ENCODE measurements at places on chromosomes 6 and 20.
A peak's percentile ranks its signal among the peaks of the same experiment; 100 is the strongest.

- DNase-seq, result no peak
These were observed 70.1 kb upstream of the IYD start for GRCh38 chr6:150298676-150299075.

GRCh38 chr20:25054995-25055629 lies 2.8 kb downstream of the ACSS1 start:
- DNase-seq, result no peak

GRCh38 chr6:11753798-11754197 lies 24.8 kb downstream of the ADTRP start:
- no peak for DNase-seq

DNA sequence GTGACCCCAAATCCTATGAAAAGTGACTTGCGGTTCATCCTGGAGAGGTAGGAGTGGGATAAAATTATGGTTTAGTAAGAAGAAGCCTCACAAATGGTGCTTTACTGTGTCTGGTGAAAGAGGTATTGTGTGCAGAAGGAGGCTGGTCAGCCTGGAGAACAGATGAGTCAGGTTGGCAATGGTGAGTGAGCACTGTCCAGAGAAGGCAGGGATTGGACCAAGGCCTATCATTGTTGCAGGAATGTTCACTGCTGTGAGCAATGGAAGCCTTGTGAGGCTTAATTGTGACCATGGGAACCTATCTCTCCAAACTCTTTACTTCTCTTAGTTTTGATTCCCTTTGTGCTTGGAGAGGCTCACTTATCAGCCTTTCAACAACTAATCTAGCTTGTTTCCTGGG lies 89.0 kb upstream of the KCNK16 start:
- no peak for DNase-seq

GRCh38 chr6:31829633-31830283 lies 2.2 kb downstream of the HSPA1B start:
- DNase-seq, result no peak

- DNase-seq, result no peak
These were observed 84.4 kb downstream of the SAMD3 start for GRCh38 chr6:130138116-130138908.

DNA sequence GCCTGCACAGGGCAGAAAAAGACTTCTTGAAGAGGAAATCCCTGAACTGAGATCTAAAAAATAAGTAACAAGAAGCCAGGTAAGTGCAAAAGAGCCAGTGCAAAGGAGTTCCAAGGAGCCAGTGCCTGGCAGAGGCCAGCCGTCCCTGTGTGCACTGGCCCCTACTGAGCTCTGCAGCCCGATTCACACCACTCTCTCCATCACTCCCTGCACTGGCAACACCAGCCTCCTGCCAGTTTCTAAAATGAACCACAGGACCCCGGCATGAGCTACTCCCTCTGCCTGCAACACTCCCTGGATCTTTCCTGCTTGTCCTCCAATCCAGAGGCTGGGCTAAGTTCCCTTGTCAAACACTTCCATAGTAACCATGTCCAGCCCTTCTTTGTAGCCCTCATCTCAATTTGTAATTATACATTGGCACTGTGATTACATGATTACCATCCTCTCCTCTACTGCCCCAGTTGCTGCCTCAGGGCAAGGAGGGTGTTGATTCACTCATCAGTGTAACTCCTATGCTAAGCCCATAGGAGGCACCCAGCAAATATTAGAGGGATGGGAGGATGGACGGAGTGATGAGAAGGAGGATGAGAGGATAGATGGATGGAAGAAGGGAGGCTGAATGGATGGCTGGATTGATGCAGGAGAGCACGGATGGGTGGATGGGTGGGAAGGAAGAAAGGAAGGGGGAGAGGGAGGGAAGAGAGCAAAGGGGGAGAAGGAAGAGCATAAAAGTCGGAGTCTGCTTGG lies 49.3 kb downstream of the SIRPA start:
- no peak for DNase-seq

DNA sequence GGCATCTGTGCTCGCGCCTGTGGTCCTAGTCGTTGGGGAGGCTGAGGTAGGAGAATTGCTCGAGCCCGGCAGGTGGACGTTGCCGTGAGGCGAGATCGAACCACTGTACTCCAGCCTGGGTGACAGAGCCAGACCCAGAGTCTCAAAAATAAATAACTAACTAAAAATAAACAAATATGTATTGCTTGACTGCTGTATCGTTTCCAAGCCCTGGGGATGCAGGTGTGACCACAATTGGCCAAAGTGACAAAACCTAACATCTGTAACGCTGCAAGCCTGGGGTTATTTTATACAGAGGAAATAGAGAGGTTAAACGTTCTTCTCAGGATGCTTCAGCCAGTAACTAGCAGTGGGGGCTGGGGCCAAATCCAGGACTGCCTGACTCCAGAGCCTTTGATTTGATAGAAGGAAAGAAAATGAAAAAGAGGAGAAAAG lies 1.9 kb upstream of the SRSF3 start:
- DNase-seq, result no peak

GRCh38 chr6:112571488-112572270 lies 224.5 kb downstream of the RFPL4B start:
- DNase-seq, result no peak

DNA sequence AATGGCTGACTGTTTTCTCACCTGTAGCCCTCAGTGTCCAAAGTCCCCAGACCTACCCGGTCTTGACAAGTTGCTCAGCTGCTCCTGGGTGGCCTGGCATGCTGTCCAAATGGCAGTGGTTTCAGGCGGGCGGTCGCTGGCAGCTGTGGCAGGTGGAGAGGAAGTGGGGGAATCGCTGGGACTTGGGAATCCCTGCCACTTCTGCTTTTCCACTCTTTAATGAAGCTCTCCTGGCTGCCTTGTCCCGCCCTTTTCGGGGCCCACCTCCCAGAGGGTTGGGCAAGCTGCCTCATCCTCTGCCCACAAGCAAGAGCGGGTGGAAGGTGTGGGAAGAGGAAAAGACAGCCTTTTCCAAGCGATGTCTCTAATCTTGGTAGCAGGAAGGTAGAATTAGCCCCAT lies at the start of gene OCSTAMP:
OCSTAMP (minus strand) TSS at position 194 of the 400 bp plus-strand sequence; CDS start at position 100, 94 bp downstream.
- DNase-seq, result no peak

DNA sequence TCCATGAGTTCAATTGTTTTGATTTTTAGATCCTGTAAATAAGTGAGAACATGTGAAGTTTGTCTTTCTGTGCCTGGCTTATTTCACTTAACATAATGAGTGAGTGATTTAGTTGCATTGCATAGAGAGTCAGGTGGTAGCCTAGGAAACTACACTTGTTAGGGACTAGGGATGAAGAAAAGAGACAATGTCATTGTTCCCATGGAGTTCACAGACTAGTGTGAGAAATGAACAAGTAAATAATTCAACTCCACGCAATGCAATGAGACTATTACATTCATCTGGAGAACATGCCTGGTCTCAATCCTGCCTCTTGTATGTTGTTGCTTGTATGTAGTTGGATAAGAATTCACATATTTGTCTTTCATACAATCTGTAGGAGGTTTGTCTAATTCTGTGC lies 76.3 kb upstream of the B3GAT2 start:
- DNase-seq, result no peak

DNA sequence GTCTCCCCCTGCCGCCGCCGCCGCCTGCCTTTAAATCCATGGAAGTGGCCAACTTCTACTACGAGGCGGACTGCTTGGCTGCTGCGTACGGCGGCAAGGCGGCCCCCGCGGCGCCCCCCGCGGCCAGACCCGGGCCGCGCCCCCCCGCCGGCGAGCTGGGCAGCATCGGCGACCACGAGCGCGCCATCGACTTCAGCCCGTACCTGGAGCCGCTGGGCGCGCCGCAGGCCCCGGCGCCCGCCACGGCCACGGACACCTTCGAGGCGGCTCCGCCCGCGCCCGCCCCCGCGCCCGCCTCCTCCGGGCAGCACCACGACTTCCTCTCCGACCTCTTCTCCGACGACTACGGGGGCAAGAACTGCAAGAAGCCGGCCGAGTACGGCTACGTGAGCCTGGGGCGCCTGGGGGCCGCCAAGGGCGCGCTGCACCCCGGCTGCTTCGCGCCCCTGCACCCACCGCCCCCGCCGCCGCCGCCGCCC lies 474 bp downstream of the CEBPB start:
- DNase-seq, result peak; percentile 58

- no peak for DNase-seq
These were observed 286.8 kb downstream of the HACE1 start for GRCh38 chr6:104572901-104573300.

- no peak for DNase-seq
These were observed 63.5 kb downstream of the TRMT6 start for GRCh38 chr20:5886788-5887187.

DNA sequence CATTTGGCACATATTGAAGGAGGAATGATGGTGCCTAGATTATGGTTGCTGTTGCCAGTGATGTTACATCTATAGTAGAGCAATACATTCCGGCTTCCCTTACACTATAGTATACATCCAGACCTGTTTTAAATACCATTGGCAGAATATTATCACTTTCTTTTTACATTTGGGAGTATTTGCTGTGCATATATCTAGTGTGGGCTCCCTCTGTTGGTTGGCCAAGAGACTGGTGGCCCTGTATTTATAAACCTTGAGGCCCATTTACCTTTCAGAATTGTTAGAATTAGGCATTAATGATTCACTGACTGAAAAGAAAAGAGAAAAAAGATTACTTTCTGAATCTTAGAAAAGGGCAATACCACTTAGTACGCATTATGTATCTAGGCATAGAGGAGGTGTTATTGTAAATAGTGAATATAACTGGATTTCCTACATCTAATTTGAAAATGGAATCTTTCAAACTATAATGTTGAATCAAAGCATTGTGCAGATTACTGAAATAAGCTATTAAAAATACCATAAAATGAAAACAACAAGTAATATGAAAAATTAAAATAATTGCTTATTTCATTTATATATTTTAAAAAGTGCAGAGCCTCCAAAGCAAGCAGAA lies 628.8 kb upstream of the MAN1A1 start:
- no peak for DNase-seq

- DNase-seq, result no peak
These were observed 92.7 kb upstream of the DTNBP1 start for GRCh38 chr6:15755526-15755925.

GRCh38 chr20:51249215-51249614 lies 226.3 kb upstream of the KCNG1 start:
- no peak for DNase-seq

- no peak for DNase-seq
These were observed 150.0 kb downstream of the QKI start for GRCh38 chr6:163564534-163564933.

DNA sequence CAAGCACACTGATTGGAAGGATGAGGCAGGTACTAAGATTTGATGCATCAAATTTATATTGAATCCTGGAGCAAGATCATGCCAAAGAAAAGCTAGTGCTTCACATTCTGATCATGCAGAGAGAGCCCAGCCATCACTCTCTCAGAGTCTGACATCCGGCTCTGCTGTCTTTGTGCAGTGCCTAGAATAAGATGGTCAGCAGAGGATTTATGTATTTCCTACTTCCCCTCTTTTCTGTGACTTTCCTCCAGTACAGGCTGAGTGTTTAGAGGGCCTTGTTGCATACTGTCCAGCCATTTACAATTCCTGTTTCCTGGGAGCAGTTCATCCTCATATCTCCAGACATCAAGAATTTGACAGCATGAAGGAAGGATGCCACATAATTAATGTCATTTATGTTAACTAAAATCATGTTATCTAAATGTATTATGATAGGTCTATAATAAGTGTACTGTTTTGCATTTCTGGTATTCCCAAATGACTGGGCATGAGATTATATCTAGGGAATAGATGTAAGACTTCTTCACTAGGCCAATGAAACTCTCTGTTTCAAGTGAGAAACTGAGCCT lies 167.6 kb downstream of the EPM2A start:
- DNase-seq, result no peak

GRCh38 chr6:63565727-63566596 lies 6.3 kb upstream of the LOC128125822 start:
- no peak for DNase-seq

DNA sequence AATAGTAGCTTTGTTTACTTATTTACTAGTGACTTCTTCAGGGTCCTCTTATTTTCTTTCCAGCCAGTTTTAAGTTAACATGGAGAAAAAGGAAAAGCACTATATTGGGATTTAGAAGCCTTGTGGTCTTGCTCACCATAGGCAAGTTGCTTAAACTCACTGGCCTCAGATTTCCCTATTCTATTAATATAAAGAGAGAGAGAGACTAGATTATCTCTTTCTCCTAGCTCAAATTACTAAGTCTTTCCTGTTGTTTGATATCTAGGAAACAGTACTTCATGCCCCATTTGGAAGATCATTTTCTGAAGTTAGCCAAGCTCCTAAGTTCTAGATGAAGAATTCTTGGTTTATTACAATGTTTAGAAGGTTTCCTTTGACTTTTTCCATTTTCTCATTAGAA lies 32.5 kb downstream of the CTNNBL1 start:
- DNase-seq, result no peak

DNA sequence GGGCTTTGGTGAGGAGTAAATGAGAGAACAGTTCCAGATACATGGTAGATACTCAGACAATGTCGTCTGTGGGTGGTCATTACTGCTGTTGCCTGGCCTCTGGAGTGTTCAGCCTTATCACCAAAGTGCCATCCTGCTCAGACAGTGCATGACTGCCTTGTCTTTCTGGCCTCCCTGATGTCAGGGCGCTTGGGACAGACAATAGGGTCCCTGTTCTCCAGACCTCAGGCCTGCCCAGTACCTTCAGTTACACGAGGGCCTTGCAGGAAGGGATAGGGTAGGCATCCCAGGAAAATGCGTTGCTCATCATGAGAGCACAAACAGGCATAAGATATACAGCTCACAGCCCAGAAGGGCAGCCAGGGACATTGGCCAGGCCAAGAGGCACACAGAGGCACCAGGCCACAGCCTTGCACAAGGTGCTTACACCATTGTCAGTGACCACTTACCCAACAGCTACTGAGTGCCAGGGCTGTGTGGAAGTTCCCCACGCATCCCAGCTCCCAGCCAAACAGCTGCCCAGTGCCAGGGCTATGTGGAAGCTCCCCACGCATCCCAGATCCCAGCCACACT lies 27.4 kb downstream of the BPIFB1 start:
- no peak for DNase-seq

DNA sequence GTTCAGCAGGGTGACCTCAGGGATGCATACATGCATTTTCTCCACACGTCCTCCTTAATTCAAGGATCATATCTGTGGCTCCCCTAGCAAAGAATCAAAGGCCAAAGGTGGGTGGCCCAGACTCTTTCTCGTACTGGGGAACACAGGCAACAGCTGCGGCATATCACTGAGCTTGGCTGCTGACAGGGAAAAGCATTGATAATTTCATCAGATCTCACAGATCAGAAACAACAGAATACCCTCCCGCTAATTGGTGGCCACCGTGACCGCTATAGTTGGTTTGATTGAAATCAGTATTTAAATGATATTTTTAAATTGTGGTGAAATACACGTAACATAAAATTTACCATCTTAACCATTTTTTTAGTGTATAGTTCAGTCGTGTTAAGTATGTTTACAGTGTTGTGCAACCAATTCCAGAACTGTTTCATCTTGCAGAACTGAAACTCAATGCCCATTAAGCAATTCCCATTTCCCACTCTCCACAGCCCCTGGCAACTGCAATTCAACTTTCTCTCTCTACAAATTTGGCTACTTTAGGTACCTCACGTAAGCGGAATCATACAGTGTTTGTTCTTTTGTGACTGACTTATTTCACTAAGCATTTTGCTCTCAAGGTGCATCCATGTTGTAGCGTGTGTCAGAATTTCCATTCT lies 74.7 kb upstream of the TMEM170B start:
- DNase-seq, result no peak

All from activated T-cell treated with anti-CD3 and anti-CD28 coated beads, Interleukin-2, amount 50 U/mL, for 4 hours (primary cell).